SJSA1 (cell line): ENCODE measurements at places on chromosomes 7 and 10.
A peak's percentile ranks its signal among the peaks of the same experiment; 100 is the strongest.

DNA sequence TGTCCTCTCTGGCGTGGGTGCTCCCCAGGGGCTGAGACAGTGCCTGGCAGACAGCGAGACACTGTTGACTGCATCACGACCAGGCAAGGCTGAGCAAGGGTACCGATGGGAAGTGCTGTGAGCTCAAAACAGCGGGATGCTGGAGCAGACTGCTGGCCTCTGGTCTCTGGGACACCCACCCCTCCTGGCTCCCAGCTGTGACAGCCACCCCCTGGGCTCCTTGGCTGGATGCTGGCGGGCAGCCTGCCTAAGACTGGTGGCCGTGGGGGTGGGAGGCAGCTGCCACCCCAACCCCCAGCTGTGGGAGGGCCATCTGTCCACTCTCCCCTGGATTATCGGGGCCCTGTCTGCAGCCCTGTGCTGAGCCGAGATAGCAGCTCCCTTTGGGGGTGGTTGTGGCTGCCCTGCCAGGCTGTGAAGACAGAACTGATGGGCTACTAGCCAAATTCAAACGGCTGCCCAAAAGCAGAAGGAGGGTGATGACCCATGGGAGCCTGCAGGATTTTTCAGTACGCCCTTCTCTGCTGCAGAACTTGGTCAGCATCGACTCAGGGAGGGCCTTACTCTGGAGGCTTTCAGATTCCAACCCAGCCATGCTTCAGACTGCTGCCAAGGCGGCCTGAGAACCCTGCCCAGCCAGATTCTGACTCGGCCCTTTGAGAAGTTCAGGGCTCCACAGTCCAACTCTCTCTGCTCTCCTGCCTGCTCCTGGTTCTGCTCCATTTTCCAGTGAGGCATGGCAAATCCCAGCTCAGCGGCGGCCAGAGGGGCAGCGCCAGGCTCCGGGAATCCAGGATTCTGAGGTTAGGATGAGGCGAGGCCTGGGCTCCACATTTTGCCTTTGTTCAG, 125.3 kb downstream of the NEURL1 start:
- no peak for DNase-seq

GRCh38 chr10:18400201-18400905, 251.0 kb downstream of the NSUN6 start:
- DNase-seq = no peak

DNA sequence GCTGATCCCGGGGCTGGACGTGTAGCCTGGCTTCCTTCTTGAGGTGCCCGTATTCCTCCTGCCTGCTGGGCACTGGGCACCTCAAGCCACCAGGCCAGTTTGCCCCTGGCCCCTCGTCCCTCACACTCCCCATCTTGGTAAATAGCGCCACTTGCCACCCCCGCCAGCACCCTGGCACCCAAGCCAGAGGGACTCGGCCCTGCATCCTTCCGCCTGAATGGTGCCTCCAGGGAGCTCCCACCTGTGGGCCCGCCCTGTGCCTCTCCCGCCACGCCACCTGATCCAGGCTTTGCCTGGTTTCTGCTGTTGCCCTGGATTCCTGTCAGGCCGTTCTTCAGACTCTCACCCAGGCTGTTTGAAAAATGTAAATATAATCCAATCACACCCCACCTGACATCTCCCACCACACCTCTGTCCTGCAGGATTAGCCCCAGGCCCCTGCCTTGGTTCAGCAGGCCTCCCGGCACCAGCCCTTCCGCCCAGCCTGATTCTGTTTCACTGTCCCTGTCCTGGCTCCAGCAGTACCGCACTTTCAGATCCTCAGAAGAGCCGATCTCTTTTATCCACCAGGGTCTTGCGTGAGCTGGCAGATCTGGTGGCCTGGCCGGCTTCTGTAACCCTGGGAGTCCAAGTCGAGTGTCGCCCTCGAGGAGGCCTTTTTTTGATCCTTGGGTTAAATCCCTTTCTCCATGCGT, 33.8 kb downstream of the WIPI2 start:
- DNase-seq = no peak

DNA sequence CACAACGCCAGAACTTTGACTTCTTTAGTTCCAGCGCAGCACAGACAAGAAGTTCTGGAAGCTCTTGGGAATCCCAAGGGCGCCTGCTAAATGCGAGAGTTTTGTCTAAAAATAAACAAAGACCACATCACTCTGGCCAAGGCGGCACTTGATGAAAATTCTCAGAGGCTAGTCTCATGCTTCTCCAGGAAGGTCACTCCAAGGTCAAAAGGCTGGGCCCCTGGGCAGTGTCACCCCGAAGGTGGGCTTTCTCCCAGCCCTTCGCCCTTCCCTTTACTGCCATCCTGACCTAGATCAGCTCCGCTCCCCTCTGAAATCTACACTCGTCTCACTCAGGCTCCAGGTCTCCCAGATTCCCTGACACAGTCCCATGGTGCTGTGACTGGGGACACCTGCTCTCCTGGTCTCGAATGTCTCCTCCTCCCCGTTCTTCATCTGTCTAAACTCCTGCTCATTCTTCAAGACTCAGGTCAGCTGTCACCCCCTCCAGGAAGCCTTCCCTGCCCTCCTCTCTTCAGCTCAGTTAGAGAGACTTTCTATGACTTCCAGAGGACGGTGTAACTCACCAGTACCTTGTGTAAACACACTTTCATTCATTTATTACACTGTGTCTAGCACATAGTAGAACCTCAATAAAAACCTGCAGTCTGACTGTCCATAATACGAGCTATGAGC, 10.5 kb downstream of the FAM53B start:
- peak; percentile 6 for DNase-seq

- no peak for DNase-seq
These were observed 44.2 kb upstream of the LRRC18 start for GRCh38 chr10:48983648-48984351.

- no peak for DNase-seq
These were observed 656.8 kb upstream of the ANKRD30A start for GRCh38 chr10:36468620-36469019.

- DNase-seq = peak; percentile 59
These were observed 36.6 kb upstream of the AGR3 start for GRCh38 chr7:16918288-16918895.

GRCh38 chr10:6134099-6134823, 45.4 kb downstream of the RBM17 start:
- DNase-seq = no peak

GRCh38 chr7:152504367-152504766, 68.6 kb upstream of the KMT2C start:
- no peak for DNase-seq

DNA sequence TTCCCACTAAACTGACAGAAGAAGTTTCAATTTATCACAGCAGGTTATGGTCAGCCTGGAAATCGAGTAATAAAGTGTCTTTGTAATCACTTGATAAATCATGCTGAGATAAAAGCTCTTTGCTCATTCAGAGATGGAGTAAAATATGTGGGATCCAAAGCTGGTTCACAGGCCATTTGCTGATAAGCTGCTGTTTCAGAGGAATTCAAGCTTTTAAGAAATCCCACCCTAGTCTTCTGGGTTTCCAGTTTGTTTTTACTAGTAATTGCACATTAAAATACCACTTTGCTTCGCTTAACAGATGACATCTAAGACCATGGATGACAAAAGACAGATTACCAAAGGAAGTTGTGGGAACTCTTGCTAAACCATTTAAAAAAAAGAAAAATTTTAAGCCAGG, 37.4 kb upstream of the CDK6 start:
- no peak for DNase-seq

DNA sequence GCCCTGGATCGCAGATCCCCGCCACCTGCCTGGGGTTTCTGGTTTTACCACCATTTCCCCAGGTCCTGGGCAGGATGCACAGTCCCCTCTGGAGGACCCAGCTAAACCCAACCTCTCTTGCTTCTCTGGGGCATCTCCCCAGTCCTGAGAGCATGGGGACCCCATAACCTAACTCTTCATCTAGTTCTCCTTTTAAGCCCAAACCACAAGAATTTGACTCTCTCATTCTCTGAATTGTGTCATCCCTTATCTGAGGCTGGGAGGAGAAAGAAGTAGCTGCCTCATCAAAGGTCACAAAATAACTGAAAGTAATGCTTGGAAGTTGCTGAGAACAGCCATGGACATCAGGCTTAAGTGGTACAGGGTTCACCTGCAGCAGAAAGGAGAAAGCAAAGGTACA, 159.9 kb downstream of the FGFR2 start:
- DNase-seq = no peak

GRCh38 chr7:142754681-142755575, 5.7 kb downstream of the PRSS1 start:
- DNase-seq = no peak

- no peak for DNase-seq
These were observed 345.3 kb downstream of the TNS3 start for GRCh38 chr7:47236480-47237129.

DNA sequence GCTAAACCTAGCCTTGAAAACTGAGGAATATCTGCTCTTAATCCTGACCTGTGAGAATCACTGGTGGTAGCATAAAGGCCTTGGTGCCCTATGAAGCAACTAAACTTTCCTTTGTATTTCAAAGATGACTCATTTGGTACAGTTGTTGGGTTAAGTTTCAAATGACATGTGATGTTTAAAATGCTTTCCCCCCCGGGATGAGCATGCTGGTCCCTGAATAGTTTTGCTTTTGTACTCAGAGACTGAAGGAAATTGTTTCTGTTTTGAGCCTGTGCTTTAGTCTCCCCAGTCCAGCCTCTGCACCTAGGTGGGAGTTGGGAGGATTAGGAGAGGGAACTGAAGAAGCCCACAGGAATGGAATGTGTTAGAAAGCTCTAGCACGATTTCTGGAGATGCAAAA, 258.9 kb upstream of the NPY start:
- peak; percentile 53 for DNase-seq

DNA sequence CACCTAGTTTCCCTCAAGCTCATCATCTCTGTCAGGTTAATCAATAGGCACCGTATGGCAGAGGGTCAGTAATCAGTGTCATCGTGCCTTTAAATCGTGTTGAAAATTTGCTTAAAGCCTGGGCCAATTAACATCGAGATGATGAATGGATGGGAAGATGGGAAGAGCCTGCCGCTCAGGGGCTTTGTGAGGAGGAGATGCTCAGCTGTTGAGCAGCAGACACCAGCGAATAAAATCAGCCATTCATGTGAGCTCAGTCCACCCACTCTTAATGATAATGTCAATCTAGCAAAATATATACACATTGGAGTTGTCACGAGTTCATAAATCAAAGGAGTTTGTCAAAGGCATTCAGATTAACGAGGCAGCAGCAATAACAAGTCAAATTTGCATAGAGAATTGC, 97.7 kb downstream of the BTRC start:
- DNase-seq = no peak

DNA sequence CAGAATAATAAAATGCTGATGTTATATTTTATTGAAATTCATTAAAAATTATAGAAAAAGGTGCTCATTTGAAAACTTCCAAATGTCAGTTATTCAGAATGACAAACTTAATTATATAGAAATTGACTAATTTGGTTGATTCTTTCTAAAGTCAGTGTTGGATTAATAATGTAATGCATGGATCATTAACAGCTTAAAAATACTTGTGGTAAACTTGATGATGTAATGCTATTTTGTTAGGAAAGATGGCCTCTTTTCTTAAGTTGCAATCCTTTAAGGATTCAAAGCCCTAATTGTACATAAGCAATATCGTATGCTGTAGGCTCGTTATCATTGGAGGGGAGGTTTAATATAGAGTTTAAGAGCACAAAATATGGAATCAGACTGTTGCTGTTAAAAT, 141.2 kb downstream of the ZEB1 start:
- DNase-seq = no peak

DNA sequence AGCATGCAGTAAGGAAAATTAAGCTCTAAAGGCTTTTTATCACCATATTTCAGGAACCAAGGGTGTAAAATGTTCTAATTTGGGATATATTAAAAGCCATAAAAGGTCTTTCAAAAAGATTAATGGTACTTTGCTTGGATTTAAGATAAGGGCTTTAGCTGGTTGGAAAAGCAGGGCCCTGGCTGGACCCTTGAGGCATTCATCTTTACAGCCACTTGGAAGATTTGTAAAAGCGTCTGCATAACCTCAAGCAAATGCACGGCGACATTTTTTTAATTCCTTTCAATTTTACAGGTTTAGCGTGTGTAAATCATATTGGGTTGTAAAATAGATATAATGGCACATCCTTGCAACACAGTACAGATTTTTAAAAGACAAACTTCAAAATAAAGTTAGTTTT, 27.2 kb downstream of the FAM204A start:
- no peak for DNase-seq

DNA sequence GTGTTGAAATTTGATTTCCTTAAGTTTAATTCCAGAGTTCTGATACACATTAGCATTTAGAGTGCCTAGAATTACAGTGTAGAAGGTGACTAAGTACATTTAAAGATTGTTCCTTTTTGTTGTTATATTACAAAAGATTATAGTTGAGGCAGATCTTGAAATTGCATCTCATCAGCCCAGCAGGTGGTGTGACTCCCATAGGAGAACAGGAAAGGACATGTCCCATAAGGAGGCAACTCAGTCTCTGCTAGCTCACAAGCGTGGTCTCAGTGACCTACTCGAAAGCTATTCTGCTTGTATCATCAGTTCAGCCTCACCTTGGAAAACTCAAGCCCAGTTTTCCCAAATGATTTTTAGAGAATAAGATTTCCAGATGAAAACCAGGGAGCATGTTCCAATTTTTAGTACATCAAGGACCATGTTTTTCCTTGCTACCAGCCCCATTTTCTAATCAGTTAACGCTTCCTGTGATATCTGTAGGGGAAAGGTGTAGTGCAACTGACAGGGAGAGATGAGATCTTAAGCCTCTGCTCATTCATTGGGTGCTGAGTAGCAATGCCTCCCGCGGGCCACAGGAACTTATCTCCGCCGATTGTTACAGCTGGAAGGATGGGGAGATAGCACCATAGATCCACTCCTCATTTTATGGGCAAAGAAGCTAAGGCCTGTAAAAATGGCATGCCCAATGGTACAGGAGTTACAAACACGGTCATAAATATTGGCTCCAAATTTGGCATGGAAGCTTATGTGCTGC, 1.1 kb upstream of the GNAI1 start:
- DNase-seq = no peak

DNA sequence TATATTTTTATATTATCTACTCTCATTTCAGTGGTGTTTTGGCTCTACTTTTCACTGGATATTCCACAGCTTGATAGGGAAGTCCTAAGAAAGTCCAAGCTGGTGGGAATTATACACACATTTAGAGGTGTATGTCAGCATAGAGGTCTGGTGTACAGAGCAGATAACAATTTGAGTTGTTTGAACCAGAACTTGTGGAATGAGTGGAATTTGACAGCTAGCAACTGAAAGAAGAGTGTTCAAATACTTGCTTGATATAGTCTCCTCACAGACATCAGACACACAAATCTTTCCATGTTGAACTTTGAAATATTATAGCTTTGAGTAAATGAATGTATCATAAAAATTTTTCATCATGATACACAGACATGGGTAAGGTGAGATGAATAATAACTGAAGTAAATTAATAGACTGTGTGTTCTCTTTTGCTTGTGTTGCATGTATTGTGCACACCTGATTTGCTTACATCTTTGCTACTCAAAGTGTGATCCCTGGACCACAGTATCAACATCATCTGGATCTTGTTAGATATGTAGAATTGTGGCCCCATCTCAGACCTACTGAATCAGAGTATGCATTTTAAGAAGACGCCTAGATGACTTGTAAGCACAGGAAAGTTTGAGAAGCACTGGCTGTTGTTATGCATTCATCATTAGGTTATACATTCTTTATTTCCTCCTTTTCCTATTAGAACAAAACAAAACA, 91.5 kb downstream of the ABCA13 start:
- DNase-seq = no peak

GRCh38 chr10:112390125-112390703, 16.3 kb downstream of the ACSL5 start:
- no peak for DNase-seq
